ENCODE measurements at places on chromosomes 16 and 17. TPM values are rescaled to one million over a fixed set of nuclear protein-coding genes. Genes with fewer than 3 reads are reported as not detected.

- H3K4me1 ChIP-seq = no peaks in the 10 kb centered on the region
- H3K36me3 ChIP-seq = no peaks in the 10 kb centered on the region
- H3K4me3 ChIP-seq = no peak overlapping the region
- DNase-seq = no peak
Observed at GRCh38 chr17:62754631-62755030, 53.5 kb downstream of the MARCHF10 start.

DNA sequence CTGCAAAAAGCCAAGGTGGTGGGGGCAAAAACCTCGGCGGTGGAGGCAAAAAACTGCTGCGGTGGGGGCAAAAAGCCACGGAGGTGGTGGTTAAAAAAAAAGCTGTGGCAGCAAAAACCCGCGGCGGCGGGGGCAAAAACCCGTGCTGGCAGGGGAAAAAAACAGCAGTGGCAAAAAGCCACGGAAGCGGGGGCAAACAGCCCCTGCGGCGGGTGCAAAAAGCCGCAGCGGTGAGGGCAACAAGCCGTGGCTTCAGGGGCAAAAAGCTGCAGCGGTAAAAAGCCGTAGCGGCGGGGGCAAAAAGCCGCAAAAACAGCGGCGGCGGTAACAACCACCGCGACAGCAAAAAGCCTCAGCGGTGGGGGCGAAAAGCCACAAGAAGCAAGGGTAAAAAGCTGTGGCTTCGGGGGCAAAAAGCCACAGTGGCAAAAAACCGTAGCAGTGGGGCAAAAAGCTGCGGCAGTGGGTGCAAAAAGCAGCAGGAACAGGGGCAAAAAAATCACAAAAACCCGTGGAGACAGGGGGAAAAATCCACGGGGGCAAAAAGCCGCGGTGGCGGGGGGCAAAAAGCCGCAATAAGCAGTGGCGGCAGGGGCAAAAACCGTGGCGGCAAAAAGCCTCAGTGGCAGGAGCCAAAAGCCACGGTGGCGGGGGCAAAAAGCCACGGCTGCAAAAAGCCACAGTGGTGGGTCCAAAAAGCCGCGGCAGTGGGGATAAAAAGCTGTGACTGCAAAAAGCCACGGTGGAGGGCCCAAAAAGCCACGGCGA is 193.7 kb downstream of the SHCBP1 start:
- no peaks in the 10 kb centered on the region for H3K4me1 ChIP-seq
- H3K4me3 ChIP-seq = no peak overlapping the region
- DNase-seq = no peak
- H3K27ac ChIP-seq = no peak overlapping the region
- no peaks in the 10 kb centered on the region for H3K36me3 ChIP-seq
- no peaks in the 10 kb centered on the region for H3K27me3 ChIP-seq

DNA sequence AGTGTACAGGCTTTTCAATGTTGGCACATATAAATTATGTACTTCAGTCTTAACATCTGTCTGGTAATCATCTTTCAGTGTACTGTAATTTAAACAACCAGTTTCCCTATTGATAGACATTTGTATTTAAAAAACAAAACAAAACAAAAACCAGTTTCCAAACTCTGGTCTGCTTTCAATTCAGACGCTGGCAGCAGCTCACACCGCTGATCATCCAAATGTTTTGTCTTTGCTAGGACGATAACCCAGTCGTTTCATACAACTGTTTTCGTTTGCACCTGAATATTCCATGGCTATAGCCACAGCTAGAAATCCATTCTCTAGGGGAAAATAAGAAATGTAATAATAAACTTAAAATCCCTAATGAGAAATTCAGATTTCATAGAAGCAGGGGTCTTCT is 47.8 kb downstream of the RBFOX1 start:
- H3K27me3 ChIP-seq = no peaks in the 10 kb centered on the region
- H3K36me3 ChIP-seq = no peaks in the 10 kb centered on the region
- H3K4me1 ChIP-seq = no peaks in the 10 kb centered on the region
- DNase-seq = no peak

GRCh38 chr17:55037828-55038227 is 69.3 kb downstream of the STXBP4 start:
- no peaks in the 10 kb centered on the region for H3K27me3 ChIP-seq
- H3K36me3 ChIP-seq = no peaks in the 10 kb centered on the region
- no peak overlapping the region for H3K27ac ChIP-seq
- no peak overlapping the region for H3K4me3 ChIP-seq
- no peaks in the 10 kb centered on the region for H3K4me1 ChIP-seq

Gene PPM1E
- 0.11 TPM for total RNA-seq

Gene HOXB8
- total RNA-seq = not detected
